Left lobe of liver (tissue), 2 donors: ENCODE measurements at places on chromosomes 1 and 21.

DNA sequence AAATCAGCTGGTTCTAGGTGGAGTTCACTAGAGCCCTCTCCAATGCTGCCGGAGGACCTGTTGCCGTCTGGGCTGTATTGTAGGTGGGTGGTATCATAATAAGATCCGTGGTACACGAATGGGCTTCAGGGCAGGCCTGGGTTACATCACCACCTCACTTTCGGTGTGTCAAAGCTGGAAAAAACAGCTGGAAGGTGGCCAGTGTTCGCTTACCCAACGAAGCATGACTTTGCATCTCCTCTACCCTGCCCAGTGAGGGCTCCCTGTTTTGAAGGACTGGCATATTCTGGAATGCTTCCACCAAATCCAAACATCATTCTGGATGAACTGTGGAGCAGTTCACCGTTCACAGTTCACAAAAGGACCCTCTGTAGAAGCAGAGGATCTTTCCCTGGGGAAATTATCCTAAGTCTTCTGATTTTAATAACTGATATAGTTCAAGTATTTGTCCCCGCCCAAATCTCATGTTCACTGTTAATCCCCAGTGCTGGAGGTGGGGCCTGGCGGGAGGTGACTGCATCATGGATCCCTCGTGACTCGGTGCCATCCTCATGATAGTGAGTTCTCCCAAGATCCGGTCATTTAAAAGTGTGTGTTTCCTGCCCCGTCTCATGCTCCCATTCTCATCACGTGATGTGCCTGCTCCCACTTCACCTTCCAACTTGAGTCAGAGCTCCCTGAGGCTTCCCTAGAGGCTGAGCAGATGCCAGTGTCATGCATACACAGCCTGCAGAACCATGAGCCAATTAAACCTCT lies 429.0 kb downstream of the KIF26B start:
- no peak for DNase-seq

- no peak for DNase-seq
Measured at GRCh38 chr1:228378873-228379460, 27.7 kb downstream of the TRIM11 start.

- peak; percentile 87 for DNase-seq
Measured at GRCh38 chr1:179881642-179882252, 338 bp upstream of the TOR1AIP1 start.

DNA sequence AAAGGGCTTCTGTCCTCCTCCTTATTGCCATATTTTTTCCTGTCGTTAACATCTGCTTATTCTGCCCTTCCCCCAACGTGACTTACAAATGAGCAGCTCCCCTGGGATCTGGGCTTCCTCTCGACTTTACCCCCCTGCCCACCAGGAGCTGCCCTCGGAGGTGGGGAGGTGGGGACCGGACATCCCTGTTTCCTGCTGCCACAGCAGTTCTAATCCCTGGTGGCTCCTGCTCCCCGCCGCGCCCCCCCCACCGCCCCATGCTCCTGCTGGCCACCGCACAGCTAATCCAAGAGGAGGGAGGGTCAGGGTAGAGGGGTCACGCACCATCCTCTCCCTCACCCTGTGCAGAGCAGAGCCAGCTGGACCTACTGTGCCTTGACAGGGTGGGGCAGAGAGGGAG lies 4.4 kb upstream of the SLC27A3 start:
- no peak for DNase-seq

DNA sequence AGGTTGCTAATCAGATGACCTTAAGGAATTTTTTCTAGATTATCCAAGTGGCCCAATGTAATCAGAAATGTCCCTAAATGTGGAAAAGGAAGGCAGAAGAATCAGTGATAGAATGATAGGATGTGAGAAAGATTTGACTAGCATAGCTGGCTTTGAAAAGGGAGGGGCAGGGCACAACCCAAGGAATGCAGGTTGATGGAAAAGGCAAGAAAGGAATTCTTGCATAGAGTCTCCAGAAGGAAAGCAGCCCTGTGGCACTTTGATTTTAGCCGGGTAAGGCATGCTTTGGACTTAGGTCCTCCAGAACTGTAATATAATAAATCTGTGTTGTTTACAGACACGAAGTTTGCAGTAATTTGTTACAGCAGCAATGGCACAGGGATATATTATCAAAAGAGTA lies 375.7 kb upstream of the B3GALT2 start:
- DNase-seq = no peak

- DNase-seq = no peak
Measured at GRCh38 chr1:9606948-9607347, 18.2 kb downstream of the TMEM201 start.

- no peak for DNase-seq
Measured at GRCh38 chr1:110897681-110898080, 24.7 kb downstream of the CD53 start.

DNA sequence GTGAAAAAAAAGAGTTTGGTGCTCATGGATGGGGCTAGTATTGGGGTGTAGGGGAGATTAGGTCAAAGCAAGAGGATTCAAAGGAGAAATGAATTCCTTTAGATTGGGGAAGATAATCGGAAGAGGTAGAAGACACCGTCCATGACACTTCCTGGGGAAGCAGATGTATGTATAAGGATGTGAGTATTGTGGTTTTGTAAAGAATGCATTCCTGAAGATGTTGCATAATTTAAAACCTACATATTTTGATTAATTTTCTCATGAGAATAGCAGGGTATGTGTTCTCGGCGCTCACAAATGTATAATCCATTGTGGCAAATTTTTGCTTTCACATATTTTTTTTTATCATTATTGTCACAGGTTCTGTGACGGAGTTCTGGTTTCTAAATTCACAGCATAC lies 5.5 kb upstream of the LGALS8 start:
- no peak for DNase-seq

- no peak for DNase-seq
Measured at GRCh38 chr1:231144416-231145193, 17.3 kb upstream of the TRIM67 start.

DNA sequence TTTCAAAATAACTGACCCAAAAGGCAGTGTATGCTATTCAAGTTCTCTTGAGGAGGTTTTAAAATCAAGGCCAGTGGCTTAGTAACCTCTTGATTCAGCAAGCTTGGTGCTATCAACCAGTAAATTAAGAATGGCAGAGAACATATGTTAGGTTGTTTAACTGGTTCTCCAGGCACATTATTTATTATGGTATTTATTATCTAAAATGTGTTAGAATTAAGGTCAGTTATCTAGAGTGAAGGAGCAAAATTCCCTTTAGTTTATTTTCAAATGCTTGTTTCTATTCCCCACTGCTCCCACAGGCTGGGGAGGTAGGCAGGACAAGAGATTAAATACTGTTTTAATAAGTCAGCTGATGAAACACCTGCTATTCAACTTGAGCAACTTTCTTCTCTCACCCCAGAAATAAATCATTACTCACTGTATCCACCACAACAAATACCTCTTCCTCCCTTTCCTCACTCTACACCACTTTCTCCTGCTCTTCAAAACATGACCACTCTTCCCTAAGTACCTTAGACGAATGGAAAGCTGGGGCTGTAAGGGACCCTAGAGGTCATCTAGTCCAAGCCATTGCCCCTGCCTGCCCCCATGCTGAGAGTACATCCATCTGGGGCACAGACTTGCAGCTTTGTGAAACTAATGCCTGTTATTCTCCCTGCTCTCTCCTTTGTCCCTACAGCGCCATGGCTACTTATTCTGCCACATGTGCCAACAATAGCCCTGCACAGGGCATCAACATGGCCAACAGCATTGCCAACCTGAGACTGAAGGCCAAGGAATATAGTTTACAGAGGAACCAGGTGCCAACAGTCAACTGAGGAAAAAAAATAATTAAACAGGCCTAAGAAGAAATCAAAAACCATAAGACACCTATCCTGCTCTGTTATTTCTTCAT lies 71.7 kb downstream of the PRRX1 start:
- DNase-seq = no peak

- DNase-seq = no peak
Measured at GRCh38 chr21:32413015-32413504, 554 bp downstream of the EVA1C start.

- no peak for DNase-seq
Measured at GRCh38 chr1:112840631-112841624, 115.1 kb downstream of the SLC16A1 start.

DNA sequence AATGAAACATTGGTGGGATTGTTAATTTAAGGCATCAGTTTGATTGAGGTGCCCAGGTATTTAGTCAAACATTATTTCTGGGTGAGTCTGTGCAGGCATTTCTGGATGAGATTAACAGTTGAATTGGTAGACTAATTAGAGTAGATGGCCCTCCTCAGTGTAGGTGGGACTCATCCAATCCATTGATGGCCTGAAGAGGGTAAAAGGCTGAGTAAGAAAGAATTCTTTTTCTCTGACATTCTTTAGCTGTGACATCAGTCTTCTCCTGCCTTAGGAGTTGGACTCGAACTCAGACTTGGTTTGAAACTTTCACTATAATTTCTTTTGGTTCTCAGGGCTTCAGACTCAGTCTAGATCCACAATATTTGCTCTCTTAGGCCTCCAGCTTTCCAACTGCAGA lies 59.6 kb upstream of the ADAMTS5 start:
- DNase-seq = no peak

- DNase-seq = no peak
Measured at GRCh38 chr1:1082239-1082775, 8.2 kb upstream of the RNF223 start.

DNA sequence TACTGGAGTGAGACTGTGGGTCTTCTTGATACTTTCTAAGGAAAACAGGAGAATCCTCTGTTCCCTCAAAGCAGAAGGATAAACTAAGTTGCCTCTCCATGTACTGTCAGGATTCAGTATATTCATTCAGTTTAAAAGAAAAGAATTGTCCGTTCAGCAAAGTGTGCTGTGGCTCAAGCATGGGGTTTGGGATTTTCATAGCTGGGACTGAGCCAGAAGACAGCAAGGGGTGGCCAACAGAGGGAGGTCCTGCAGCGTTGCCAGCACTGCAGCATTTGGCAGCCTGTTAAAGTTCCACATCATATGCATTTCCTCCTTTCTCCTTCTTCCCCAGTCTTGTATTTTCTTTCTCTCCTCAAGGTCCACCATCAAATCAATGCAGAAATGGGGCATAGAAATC lies 75.1 kb downstream of the DTL start:
- no peak for DNase-seq

- peak; percentile 57 for DNase-seq
Measured at GRCh38 chr1:85406887-85407533, 57.9 kb downstream of the DDAH1 start.

DNA sequence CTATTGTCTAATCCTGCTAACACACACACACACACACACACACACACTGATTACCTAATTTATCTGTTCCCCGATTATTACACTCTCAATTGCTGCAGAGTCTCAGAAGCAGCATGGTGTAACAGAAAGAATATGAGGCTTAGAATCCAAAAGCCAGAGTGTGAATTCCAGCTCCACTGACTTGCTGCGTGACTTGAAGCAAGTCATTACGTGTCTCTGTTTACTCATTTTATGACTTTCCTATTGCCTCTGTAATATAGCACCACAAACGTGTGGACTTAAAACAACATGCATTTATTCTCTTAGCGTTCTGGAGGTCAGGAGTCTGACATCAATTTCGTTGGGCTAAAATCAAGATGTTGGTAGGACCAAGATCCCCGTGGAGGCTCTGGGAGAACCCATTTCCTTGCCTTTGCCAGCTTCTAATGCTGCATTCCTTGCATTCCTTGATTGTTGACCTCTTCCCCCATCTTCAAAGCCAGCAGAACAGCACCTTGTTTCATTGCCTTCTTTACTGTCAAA lies 55.9 kb upstream of the ATP5PO start:
- no peak for DNase-seq

GRCh38 chr1:181179987-181180365 lies 91.5 kb downstream of the IER5 start:
- DNase-seq = no peak

DNA sequence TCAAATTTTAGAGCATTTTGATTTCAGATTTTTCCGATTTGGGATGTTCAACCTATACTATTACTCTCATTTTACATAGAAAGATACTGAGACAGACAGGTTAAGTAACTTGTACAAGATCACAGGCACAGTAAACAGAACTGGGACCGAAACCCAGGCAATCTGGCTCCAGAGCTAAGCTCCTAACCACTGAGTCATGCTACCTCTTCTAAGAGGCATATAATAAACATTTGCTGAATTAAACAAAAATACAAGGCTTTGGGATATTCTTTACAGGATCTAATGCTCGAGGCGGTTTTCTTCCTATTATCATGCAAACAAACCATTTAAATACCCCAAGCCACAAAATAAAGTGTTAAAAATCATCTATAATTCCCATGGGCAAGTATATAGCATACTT lies 50.3 kb downstream of the MCOLN2 start:
- no peak for DNase-seq

GRCh38 chr1:201709564-201710295 lies 119.2 kb upstream of the IPO9 start:
- DNase-seq = peak; percentile 60

DNA sequence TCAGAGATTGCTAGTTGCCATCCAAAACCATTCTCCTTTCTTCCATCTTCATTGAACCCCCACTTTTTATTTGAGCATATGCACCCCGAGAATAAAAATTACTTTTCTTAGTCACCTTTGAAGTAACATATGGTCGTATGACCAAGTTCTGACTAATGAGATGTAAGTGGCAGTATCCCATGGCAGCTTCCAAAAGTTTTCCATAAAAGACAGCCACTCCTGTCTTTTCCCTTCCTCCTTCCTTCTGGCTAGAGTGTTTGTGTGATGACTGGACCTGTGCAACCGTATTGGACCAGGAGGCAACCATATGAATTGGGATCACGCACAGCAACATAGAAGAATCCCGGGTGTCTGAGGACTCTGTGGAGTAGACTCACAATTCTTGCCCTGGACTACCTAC lies 41.1 kb upstream of the CCSAP start:
- no peak for DNase-seq

GRCh38 chr1:34663031-34663430 lies 91.8 kb upstream of the GJB5 start:
- no peak for DNase-seq

DNA sequence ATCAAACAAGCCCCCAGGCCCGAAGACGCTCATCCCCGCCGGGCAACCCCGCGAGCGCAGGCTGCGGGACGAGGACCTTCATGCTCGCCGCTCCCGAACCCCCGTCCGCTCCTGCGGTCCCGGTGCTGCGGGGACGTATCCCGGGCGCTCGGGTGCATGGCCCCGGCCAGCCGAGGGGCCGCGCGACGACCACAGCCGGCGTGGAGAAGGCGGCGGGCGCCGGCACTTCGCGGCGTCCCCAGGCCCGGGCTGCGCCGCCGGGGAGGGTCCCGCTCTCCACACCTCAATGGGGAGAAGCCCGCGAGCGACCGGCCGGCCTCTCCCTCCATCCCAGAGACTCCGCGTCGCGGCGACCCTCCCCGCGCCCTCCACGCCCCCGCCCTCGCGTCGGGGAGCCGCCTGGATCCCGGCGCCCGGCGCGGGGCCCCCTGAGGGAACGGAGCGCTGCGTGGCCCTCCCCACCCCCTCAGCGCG lies 401 bp downstream of the ERRFI1 start:
- DNase-seq = no peak

GRCh38 chr21:39153373-39153772 lies 29.9 kb downstream of the PSMG1 start:
- DNase-seq = no peak

- no peak for DNase-seq
Measured at GRCh38 chr1:54377040-54377691, 29.0 kb downstream of the SSBP3 start.

DNA sequence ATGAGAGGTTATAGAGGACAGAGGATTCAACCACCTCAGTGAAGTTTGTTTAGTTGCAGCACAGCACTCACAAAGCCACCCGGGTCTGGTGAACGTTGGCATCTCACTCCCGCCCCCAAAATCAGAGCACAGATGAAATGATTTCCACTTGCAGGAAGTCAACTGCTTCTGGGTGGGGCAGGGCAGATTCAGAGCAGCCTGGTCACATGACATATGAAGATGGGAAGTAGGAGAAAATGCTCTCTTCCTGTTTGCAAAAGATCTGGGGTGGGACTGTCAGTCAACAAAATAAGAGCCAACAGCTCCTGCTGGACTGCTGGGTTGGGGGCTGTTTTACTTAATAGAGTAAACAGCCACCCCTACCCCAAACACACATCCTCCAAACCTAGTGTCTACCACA lies 43.2 kb downstream of the LRRC71 start:
- no peak for DNase-seq
